ENCODE measurements at places on chromosomes 3 and 15.

DNA sequence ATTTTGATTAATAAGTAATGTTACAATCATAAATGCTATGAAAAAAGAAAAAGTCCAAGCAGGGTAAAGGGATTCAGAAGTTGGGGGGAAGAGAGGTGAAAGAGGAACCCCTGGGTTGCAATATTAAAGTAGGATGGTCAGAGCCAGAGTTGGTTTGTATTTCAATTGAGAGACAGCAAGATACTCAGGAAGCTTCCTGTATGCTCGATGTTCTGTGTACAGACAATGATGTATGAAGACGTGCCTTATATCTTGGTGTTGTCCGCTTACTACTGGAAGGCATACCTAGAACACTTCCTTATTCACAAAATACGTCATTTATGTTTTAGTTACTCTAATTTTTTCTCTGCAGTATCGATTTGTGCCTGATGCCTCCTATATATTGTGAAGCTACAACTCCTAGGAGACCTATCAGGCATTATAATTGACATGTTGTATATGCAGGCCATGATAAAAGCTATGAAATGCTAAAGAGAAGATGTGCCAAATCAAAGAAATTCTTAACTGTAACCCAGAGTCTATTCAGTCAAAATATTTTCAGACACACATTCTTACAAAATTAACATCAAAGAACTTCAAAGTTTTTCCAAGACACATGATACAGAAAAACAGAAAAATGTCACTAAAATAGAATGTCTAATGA is 87.5 kb downstream of the TBL1XR1 start:
- DNase-seq: no peak

- DNase-seq: peak; percentile 9
These were observed 100.0 kb downstream of the TBC1D5 start for GRCh38 chr3:17642474-17642873.

- DNase-seq: no peak
These were observed 267 bp upstream of the CFAP92 start for GRCh38 chr3:128994173-128994512.

- no peak for DNase-seq
These were observed 38.4 kb downstream of the KCNAB1 start for GRCh38 chr3:156158656-156159295.

DNA sequence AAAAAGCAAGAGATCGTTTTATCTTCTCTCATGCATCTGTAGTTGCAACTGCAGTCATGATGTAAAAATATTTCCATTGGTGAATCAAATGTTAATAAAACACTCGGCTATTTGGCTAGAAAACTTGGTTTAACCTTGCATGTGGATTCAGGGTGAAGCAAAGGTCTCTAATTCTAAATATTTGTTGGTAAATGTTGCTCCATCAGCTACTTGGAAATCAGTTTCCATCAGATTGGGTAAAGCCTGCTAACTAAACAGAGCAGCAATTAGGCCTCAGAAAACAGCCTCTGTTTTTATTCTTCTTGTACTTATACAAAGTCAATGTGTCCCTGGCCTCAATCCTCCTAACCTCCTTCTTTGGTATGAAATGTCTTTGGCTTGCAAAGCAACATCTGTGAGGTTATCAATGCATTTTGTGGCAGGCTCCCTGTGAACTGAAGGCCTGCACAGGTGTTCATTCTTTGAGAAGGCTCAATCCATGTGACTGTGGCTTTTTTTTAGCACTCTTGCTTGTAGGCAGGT is 312.3 kb downstream of the WDR72 start:
- DNase-seq: no peak

- no peak for DNase-seq
These were observed 559.1 kb downstream of the FGF12 start for GRCh38 chr3:192168202-192168601.

GRCh38 chr15:93553167-93553935 is 464.3 kb upstream of the RGMA start:
- DNase-seq: no peak

DNA sequence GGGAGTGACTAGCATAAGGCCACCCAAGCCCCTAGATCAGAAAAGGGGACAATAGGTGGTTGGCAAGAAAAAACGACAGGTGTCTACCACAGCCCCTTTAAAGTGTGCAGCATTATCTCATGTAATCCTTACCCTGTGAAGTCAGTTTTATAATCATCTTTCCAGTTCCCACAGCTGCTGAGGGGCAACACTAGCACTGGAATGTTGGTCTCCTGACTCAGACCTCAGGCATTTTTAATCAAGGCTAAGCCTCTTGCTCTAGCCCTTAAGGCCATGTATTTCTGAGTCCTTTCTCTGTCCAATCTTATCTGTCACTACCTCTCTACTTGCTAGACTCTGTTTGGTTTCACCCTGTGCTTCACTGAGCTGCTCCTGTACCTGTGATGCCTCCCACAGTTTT is 171.7 kb downstream of the TLE3 start:
- DNase-seq: peak; percentile 73

- no peak for DNase-seq
These were observed 449.9 kb upstream of the NAALADL2 start for GRCh38 chr3:174409086-174409743.

GRCh38 chr15:31517711-31518110 is 191.1 kb downstream of the KLF13 start:
- no peak for DNase-seq

- DNase-seq: no peak
These were observed 27.3 kb upstream of the SLC9A9 start for GRCh38 chr3:143875546-143875945.

GRCh38 chr3:22933051-22933840 is 269.9 kb upstream of the UBE2E2 start:
- DNase-seq: no peak

- DNase-seq: no peak
These were observed 343.5 kb upstream of the UBE2E2 start for GRCh38 chr3:22859618-22860017.

DNA sequence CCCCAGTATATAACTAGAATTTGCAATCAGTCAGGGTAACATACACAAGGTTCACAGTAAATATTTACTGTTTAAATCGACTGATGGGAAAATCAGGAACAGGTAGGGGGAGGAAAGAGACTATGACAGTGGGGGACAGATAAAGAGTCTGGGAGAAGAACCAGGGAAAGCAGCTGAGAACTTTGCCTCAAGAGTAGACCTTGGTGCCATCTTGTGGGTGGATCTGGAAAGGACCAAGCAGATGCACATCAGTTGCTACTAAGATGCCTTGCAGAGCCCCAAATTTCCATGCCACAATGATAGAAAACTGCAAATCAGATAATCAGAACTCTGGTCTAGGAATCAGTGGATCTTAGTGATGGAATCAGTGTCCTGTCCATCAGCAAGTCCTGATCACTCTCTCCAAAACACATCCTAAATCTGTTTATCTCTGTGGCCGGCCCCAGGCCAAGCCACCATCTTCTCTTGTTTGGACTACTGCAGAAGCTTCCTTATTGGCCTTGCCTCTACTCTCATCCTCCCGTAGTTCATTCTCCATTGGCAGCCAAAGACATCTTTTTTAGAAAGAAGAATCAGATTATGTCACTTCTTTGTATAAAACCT is 62.7 kb downstream of the PDE8A start:
- DNase-seq: peak; percentile 83

DNA sequence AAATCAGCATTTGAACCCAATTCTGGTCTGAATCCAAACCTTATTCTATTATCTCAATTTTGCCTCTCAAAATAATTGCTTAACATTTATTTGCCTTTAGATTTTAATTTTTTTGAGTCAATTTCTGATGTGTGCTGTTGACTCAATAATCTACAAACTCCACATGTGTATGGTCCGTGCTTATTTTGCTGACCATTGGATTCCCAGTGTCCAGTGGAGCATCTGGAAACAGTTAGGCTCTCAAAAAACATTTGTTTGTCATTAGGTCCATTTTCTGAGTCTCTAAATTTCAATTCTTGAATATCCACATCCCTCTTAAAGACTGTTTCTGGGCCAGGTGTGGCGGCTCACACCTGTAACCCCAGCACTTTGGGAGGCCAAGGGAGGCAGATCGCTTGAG is 19.2 kb upstream of the MYZAP start:
- no peak for DNase-seq

- peak; percentile 11 for DNase-seq
These were observed 82.3 kb downstream of the ST6GAL1 start for GRCh38 chr3:187012609-187013051.

GRCh38 chr3:129231331-129232119 is 17.9 kb upstream of the COPG1 start:
- no peak for DNase-seq

DNA sequence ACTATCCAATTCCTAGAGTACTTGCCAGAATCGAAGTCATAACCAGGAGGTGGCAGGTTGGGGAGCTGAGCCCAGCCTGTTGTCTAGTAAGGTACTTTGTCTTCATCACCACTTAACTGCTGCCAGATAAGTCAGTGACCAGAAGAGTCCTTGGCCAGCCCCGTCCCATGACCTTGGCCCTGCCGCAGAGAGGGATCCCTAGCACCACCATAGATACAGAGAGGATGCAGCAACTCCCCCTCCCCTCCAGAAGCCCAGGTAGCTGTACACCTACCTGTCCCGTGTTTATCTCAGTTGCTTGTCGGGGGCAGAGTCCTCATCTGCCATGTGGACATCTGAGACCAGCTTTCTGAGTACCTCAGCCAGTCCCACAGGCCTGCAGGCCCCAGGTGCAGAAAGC is 153.6 kb upstream of the TP63 start:
- DNase-seq: no peak

GRCh38 chr3:51673181-51673801 is 2.2 kb downstream of the TEX264 start:
- no peak for DNase-seq

DNA sequence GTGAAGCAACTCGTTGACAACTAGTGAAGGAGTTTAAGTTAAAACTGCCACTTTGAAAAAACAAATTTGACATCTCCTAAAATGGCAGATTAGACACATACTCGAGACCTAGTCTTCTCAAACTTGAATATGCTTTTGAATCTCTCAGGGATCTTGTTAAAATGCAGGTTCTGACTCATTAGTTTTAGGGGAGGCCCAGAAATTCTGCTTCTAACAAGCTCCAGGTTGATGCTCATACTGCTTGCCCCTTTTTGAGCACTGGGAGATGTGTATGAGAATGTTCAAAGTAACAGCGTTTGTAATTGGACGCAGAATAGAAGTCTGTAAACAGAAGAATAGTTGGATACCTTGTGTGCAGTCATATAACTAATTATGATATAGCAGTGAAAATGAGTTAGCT is 1.6 kb downstream of the C3orf38 start:
- peak; percentile 33 for DNase-seq

- DNase-seq: no peak
These were observed 3.9 kb downstream of the AEN start for GRCh38 chr15:88624971-88625490.

DNA sequence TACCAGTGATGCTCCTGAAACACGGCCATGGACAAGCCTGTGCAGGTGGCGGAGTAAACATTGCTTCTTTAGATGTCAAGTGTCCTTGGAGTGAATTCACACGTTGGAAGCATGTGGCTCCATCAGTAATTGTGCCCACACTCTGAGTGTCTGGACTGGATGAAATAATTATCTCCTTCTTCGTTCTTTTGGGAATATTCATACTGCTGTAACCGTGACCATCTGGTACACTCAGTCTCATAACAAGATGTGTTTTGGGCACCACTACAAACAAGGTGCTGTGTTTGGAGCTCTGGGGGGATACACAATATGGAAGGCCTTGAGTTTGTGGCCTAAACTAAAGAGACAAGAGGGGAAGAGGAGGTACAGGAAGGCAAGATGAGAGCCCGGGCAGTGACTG is 165.6 kb downstream of the APBA2 start:
- no peak for DNase-seq

DNA sequence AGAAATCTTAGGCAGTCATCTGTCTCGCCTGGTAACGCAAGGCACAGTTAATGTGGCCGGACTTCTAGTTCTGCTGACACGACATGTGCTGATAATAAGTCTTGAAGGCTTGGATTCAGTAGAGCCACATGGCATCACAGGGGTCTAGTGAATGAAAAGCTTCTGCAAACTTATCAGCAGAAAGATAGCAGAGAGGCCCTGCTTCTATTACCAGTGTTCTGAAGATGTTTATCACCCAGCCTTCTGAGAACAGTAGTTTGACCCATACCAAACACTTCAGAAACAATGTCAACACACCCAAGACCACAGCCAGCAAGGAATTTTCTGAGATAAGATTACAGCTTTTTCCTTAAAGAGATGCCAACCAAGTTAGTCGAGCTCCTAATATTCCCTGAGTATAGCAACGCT is 102.7 kb upstream of the UMPS start:
- peak; percentile 68 for DNase-seq

- no peak for DNase-seq
These were observed 182.2 kb downstream of the GAP43 start for GRCh38 chr3:115805520-115805919.

GRCh38 chr3:94462931-94463330 is 400.1 kb downstream of the NSUN3 start:
- no peak for DNase-seq

DNA sequence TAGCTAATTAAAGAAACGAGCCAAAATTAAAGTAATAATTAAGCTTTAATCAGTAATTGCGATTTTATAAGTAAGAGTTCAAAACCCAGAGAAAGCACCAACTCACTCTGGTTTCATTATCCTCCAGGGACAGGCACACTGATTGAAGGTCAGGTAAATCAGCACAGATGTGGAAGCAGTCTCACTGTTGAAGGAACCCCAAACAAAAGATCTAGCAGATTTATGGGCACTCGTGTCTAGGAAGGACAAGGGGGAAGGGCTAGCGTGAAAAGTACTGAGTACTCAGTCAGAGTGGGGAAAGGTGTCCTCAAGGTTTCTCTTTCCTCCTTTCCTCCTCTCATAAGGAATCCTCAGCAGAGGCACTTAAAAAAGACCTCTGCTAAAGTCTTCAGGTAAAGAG is 320.1 kb downstream of the PYDC2 start:
- no peak for DNase-seq

GRCh38 chr3:177320765-177321247 is 123.5 kb upstream of the TBL1XR1 start:
- DNase-seq: peak; percentile 30

DNA sequence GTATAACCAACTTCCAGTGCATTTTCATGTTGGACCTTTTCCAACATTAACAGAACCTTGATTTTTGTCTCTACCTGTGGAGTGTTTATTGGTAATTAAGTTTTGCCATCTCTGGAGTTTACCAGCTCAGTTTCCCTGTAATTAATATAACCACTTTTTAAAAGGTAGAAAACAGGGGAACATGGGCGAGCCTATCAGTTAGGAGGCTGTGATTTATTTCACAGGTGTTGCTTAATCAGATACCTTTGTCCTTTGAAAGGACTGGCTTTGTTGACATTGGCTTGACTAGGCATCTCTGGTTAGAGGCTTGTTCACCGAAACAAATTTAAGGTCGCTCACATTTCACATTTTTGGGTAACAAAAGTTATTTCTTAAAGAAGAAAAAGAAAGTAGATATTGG is 622 bp downstream of the NAALADL2 start:
- DNase-seq: no peak

DNA sequence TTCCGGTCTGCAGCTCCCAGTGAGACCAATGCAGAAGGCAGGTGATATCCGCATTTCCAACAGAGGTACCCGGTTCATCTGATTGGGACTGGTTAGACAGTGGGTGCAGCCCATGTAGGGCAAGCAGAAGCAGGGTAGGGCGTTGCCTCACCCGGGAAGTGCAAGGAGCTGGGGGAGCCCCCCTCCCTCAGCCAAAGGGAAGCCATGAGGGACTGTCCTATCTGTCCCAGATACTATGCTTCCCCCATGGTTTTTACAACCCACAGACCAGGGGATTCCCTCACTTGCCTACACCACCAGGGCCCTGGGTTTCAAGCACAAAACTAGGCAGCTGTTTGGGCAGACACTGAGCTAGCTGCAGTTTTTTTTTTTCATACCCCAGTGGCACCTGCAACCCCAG is 71.8 kb downstream of the CPNE4 start:
- DNase-seq: no peak

- no peak for DNase-seq
These were observed 1.8 kb upstream of the TGFBR2 start for GRCh38 chr3:30604558-30604957.
